Suppressor macrophage (primary cell): ENCODE measurements at places on chromosomes 2 and 18.

GRCh38 chr2:113894156-113894743 is 4.4 kb downstream of the ACTR3 start:
- DNase-seq: peak; percentile 57

- no peak for DNase-seq
Measured at GRCh38 chr18:62126737-62127136, 60.1 kb downstream of the PIGN start.

GRCh38 chr18:34971313-34971712 is 69.9 kb upstream of the MAPRE2 start:
- DNase-seq: no peak

DNA sequence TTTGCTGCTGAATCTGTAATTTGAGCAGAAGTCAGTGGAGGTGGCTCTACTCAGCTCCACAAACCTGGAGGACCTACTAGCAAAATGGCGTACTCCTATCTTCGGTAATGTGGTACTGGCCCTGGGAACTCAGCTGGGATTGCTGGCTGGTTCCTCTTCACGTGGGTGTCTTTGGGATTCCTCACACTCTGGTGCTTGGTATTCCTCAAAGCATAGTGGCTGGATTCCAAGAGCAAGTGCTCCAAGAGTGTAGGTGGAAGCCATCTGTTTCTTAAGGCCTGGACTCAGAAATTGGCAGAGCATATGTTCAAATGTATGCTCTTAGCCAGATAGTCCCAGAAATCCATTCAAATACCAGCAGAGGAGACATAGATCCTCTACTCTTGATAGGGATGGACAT is 281.9 kb upstream of the CDH7 start:
- DNase-seq: no peak

- peak; percentile 64 for DNase-seq
Measured at GRCh38 chr2:10307561-10308156, 5.0 kb downstream of the HPCAL1 start.

DNA sequence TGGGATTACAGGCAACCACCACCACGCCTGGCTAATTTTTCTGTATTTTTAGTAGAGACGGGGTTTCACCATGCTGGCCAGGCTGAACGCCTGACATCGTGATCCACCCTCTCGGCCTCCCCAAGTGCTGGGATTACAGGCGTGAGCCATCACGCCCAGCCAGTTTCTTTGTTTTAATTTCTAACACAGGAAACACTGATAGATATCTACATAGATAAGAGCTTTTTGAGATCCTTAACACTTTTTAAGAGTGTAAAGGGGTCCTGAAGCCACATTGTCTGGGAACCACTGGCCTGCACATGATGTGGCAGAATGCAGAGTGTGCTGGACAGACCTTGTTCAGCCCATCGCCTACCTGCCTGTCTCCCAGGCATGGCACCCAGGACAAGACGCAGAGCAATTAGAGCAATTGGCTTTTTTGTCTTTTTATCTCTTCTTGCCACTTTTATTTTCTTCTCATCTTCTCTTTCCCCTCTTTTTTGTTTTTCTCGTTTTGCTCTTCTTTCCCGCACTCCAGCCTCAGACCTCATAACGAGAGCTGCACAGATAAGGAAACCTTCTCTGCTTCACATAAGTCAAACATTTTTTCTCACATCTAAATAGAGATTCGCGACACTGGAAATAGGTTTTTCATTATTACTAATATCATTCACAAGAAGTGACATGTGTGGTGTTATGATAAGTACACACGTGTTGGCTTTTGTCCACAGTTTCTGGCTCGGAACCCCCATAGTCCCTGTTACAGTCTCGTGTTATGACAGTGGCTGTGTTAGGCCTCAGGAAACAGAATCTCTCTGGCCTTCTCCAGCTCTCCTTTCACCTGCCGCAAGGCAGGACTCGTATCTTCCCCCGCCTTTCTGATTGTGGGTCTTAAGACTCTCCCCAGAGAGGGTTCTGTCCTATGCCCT is 25.2 kb upstream of the GPR55 start:
- no peak for DNase-seq

GRCh38 chr2:136243638-136244535 is 125.9 kb upstream of the CXCR4 start:
- DNase-seq: no peak
